ENCODE measurements at places on chromosomes 6 and 20.

DNA sequence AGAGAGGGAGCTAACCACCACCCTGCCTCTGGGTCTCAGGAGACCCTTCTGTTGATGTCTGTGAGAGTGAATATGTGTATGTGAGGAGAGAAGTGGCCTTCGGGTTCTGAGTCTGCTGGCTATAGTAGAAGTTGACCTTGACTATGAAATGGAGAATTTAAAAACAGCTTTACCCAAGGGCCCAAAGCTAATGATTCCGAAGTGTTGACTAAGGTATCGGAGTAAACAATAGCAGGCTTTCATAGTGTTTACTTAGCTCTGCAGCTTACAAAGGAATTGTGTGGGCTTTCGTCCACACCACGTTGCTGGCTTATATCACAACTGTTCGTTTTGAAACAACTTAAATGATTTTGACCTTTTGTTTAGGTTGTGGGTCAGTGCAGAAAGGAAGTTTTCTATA, 126.5 kb upstream of the JAG1 start:
- DNase-seq = no peak

GRCh38 chr6:109713097-109713496, 22.0 kb downstream of the FIG4 start:
- DNase-seq = no peak

DNA sequence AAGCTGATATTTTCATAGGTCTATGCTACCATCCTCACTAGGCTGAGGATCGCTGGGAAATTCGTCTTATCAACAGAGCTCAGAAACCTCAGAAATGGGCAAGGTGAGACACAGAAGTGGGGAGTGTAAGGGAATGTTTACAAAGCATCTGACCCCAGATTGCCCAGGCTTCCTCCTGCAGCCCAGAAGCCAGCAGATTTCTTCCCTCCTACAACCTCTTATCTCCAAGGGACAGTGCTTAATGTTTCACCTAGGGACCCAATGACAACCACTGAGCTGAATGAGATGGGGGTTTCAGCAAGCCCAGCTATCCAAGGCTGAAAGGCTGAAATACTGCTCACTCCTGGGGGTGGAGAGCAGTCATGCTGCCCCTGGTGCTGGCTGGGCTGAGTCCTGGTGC, 52.4 kb upstream of the TBC1D7 start:
- DNase-seq = no peak

GRCh38 chr20:44731657-44732056, 14.0 kb upstream of the KCNK15 start:
- no peak for DNase-seq

- no peak for DNase-seq
Measured at GRCh38 chr6:34679552-34680253, 16.9 kb downstream of the ILRUN start.

DNA sequence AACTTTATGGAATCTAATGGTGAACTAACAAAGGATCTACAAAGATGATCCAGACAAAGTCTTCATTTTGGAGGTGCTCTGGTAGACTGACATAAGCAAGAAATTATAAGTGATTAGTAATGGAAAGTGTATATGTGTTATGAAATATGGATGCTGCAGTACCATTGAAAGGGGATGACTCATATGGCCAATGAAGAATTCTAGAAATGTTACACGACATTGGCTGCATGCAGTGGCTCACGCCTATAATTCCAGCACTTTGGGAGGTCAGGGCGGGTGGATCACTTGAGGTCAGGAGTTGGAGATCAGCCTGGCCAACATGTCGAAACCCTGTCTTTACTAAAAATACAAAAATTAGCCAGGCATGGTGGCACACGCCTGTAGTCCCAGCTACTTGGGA, 23.5 kb downstream of the CFAP206 start:
- DNase-seq = no peak

GRCh38 chr6:119234457-119234856, 115.1 kb downstream of the MAN1A1 start:
- DNase-seq = no peak

DNA sequence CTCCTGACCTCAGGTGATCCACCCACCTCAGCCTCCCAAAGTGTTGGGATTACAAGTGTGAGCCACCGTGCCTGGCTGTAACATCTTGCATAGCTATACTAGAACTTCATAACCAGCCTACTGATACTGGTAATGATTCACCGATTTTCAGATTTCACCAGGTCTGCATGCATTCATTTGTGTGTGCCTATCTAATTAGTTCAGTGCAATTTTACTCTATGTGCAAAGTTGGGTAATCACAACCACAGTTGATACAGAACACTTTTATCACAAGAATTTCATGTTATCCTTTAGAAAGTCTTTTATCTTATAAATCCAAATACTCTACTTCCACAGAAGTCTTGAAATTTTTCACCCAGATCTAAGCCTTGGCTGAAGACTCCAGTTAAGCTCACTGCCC, 22.2 kb downstream of the FASTKD5 start:
- no peak for DNase-seq

GRCh38 chr6:122657601-122658000, 47.4 kb downstream of the PKIB start:
- no peak for DNase-seq

GRCh38 chr6:5379647-5380242, 118.4 kb downstream of the FARS2 start:
- no peak for DNase-seq

GRCh38 chr20:48740292-48740649, 87.5 kb downstream of the PREX1 start:
- DNase-seq = no peak

GRCh38 chr6:145627451-145627850, 107.9 kb downstream of the EPM2A start:
- DNase-seq = no peak

- no peak for DNase-seq
Measured at GRCh38 chr20:25071734-25072133, 10.2 kb downstream of the VSX1 start.

GRCh38 chr20:57671662-57672061, 38.2 kb downstream of the PMEPA1 start:
- no peak for DNase-seq

- DNase-seq = no peak
Measured at GRCh38 chr20:61815678-61816077, 250.0 kb downstream of the TAF4 start.

DNA sequence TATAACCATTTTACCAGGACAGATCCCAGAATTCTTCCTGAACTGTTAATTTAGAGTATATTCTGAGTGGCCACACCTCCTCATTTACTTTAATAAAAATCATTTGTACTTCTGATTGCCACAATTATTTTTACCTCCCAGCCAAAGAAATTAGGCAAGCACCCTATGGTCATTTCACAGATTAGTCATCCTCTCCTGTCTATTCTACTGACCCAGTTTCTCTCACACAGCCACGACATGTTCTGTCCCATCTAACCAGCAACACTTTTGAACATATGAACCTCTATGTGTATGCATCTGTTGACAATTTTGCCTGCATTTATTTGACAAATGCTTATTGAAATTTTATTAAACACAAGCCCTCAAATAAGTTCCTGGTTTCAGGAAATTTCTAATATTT, 202.6 kb upstream of the STXBP5 start:
- no peak for DNase-seq

DNA sequence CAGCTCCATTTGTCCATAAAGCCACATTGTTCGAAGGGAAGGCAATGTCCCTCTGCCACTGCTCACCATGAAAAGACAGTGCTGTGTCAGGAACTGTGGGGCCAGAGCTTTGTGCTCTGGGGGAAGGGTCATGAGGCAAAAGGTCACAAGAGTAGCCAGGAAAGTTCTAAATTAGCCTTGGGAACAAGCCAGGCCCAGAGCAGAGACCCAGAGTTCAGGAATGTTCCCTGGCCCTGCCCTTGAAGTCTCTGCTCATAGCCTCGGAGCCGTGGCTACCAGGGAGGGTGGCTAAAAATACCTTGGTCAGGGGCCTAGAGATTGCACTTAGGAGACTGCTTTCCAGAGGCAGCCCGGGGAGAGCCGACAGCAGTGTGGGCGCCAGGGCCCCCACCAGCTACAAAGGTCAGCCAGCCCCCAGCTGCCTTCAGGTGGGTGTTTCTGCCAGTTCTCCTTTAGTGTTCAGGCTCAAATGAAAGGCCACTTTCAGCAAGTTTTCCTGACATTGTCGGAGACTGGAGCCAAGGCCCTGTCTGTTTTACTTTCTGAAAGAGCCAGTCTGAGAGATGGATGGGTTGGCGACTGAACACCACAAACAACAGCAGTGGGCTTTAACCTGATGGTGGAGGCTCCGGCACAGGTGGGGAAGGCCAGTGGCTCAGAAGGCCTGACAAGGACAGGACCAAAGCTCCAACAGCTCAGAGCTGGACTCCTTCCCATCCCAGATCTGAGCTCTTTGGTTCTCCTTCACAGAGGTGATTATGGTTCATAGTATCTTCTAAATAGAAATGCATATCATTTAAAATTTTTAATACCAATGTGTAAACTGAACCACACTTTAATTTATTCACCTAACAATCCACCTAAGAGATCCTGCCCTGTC, 76.2 kb downstream of the CDH26 start:
- no peak for DNase-seq

DNA sequence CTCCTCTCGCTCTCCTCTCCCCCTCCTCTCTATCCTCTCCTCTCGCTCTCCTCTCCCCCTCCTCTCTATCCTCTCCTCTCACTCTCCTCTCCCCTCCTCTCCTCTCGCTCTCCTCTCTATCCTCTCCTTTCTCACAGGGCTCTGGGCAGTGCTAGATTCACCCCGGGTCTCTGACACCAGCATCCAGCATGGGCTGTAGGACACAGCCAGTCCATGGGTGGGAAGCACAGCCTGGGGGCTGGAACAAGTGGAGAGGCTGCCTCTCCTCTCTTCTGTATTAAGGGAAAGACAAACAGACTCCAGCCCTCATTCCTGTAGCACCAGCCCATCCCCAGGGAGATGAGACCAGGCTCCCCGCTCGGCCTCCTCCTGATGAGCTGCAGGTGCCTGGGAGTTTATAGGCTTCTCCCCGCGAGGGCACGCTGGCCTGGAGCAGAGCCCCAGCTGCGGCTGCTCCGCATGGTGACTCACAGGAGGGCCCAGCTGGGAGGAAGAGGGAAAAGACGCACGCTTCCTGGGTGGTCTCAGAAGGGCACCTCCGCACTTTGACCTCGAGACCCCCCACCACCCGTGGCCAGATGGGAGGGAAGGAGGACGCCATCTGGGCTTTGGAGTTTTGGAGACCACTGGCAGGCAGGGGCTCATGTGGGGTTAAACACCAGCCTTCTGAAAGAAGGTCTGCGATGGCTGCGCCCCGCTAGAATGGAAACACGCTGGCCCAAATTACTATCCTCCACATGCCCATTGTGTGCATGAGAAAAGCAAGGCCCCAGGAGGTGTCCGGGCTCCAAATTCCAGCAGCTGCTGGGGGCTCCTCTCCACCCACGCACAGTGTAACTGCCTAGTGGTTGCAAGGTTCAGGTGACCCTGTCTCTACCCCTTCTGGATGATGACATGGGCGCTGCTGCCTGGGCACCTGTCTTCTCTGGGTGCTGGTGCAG, 68.0 kb downstream of the BMP7 start:
- no peak for DNase-seq

GRCh38 chr6:36283608-36284007, 13.7 kb downstream of the PNPLA1 start:
- DNase-seq = no peak

- no peak for DNase-seq
Measured at GRCh38 chr6:100370265-100370664, 94.5 kb downstream of the SIM1 start.

GRCh38 chr6:27531772-27532459, 59.0 kb upstream of the ZNF184 start:
- no peak for DNase-seq

GRCh38 chr20:3559637-3560036, 88.8 kb downstream of the ATRN start:
- DNase-seq = no peak

DNA sequence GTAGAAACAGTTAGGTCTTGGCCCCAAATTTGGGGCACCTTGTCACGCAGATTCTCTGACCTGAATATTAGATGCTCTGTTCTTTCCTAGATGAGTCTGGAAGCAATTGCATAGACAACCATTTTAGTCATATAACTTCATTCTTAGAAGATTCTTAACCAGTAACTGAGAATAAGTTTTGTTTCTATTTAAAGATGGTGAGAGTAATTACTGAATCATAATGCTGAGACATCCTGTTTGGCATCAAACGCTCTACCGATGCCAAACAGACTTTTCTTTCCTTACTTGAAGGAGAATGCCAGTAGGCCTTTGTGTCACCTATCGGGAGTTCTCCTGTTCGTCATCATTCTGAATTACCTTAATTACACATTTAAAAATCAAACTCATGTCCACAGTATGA, 131.6 kb upstream of the ID4 start:
- no peak for DNase-seq

DNA sequence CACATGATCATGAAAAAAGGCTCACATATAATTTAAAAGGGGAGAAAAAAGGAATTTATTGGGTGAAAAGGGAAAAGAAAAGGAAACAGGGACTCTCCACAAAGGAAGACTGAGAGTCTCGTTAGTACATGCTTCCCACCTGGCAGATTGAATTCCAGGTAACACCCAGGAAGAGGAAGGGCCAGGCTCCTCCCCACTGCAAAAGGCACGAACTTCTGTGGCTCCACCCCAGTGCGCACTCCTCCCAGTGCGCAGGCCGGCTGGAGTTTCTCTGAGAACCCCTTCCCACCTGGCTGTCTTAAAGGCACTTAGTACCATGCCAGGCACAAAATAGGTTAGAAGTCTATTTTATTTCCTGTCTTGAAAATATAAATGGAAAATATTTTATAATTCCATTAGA, 129.8 kb downstream of the COL12A1 start:
- no peak for DNase-seq

DNA sequence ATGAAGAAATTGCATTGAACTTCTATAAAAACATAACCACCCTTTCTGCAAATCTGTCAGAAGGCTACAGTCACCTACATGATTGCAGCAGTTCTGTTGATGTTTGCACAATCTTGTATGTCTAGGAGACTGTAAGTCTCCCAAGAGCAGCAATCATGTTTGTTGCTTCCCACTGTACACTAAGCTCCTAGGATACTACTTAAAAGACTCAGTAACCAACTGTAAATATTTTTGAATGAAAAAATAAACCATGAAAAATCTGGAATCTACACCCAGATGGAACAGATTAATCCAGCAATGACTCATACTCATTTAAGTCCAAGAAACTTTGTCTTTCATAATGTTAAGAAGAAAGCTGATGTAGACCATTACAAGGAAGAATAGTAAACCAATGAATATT, 168.5 kb upstream of the ATXN1 start:
- DNase-seq = no peak

DNA sequence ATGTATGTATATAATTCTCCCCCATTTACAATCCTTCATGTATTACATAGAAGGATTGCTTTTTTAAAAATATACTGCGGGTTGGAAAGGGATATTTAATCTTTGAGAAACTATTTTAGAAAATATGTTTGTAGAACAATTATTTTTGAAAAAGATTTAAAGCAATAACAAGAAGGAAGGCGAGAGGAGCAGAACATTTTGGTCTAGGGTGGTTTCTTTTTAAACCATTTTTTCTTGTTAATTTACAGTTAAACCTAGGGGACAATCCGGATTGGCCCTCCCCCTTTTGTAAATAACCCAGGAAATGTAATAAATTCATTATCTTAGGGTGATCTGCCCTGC, 3.6 kb downstream of the FOXC1 start:
- DNase-seq = no peak

All from stimulated activated CD4-positive, alpha-beta T cell treated with anti-CD3 and anti-CD28 coated beads, Interleukin-12 subunit alpha, Interleukin-12 subunit beta, amount 100 ng/mL, for 24 hours (primary cell).